ENCODE measurements at places on chromosomes 11 and 22.
A peak's percentile ranks its signal among the peaks of the same experiment; 100 is the strongest.

- no peak for DNase-seq
These were observed 11.2 kb upstream of the BIRC3 start for GRCh38 chr11:102306048-102306597.

DNA sequence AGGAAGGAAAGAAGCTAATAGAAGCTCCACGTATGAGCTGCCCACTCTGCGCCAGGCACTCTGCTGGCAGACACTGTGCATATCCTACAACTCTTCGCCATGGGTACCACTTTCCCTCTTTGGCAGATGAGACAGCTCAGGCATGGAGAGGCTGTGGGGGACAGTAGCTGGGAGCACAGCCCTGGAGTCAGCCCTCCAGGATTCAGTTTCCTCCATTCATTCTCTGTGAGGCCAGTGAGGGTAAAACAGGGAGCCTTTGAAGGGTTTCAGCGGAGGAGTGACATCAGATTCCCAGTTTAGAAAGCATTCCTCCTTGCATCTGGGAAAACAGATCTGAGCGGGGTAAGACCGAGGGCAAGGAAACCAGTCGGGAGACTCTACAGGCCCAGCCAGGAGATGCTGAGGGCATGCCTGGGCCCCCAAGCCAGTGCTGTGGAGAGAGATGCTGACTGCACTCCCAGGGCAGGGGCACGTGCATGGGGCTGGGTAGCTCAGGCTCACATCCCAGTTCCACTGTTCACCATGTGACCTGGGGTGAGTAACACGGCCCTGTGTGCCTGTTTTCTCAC, 58.3 kb upstream of the EMID1 start:
- no peak for DNase-seq

DNA sequence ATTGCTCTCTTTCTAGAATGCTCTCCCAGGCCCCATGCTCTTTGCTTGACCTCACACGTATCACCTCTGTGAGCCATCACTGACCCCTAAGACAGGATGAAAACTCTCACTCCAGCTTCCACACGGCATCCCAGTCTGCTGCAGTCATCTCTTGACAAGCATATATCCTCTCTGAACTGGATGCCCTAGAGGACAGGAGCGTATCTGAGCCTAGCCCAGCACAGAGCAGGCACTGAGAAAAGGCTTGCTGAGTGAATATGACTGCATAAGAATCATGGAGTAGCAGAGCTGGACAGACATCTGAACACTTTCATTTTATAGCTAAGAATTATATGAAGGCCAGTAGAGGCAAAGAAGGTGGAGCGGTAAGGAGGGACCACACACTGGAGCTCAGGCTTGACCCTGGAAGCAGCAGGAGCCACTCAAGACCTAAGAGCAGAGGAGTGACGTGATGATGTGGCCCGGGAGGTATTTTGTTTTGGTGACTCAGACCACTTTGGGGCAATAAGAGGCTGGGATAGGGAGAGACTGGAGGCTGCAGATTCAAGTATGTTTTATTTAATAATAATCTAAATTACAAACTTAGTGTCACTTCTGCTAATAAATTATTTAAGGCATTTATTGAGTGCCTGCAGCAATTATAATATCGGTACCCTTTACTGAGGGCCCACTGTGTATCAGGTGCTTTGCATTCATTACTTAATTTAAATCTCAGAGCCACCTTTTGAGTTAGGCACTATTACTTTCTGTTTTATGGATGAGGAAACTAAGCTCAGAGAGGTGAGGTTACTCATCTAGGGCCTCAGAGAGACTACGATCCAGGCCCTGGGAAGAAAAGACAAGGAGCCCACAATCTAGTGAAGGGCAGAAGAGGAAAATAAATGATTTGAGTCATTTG, 42.6 kb downstream of the MAP6 start:
- DNase-seq, result no peak

GRCh38 chr11:131951121-131951520, 580.7 kb downstream of the NTM start:
- DNase-seq, result no peak

DNA sequence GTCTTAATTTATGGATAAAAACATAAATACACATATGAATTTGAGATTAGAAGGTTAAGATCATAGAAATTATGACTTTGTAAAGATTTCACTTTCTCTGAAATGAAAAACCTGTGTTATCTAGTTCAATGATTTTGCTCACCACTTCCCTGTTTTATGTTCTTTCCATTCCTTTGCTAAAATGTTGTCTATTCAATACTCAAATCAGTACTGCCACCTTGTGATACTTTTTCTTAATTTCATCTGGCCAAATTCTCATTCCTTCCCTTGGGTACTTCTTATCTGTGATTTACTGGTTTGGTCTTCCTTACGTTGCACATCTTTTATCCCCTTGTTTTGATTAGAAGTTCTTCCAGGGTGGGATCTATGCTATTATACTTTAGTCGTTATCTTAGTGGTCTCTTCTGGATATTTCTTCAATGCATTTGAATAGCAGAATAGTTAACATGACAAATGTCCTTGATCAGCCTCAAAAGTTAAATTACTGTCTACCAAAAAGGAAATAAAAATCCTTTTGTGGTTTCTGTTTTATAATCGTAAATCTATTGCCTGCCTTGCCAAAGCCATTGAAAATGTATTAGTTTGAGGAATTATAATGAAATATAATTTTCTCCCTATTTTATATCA, 197.0 kb downstream of the PGR start:
- DNase-seq, result peak; percentile 78

DNA sequence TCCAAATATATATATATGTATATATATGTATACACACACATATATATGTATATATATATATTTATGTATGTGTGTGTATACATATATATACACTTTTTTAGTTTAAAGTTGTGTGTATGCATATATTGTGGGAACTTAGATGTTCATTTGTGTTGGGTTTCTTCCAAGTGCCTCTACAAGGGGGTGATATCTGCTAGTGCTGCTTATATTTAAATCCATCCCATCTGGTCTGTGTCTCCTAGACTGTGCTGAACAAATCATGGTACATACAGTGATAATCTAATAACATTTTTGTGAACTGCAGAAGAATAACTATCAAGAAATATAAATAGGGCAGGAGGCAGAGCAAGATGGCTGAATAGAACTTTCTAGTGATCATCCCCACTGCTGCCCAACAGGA, 696.4 kb downstream of the LRRC4C start:
- DNase-seq, result no peak

DNA sequence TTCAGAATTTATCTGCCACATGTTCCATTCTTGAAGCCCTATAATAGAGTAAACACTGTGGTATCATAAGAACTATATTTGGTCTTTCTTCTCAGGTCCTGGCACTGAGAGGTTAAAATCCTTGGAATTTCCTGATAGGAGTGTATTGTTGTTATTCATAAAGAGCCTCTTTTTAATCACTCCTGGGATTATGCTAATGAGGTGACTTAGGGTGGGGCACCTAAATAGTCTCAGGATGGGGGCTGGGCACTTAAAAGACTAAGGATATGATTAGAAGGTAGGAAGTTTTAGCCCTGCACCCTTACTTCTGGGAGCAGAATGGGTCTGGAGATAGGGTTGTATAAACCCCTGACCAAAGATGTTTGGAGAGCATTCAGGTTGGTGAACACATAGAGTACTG, 755.2 kb upstream of the TENM4 start:
- DNase-seq, result no peak

GRCh38 chr11:2305140-2305778, 3.4 kb downstream of the TSPAN32 start:
- peak; percentile 89 for DNase-seq

- peak; percentile 32 for DNase-seq
These were observed 41.0 kb downstream of the GLYATL1 start for GRCh38 chr11:58980159-58980843.

DNA sequence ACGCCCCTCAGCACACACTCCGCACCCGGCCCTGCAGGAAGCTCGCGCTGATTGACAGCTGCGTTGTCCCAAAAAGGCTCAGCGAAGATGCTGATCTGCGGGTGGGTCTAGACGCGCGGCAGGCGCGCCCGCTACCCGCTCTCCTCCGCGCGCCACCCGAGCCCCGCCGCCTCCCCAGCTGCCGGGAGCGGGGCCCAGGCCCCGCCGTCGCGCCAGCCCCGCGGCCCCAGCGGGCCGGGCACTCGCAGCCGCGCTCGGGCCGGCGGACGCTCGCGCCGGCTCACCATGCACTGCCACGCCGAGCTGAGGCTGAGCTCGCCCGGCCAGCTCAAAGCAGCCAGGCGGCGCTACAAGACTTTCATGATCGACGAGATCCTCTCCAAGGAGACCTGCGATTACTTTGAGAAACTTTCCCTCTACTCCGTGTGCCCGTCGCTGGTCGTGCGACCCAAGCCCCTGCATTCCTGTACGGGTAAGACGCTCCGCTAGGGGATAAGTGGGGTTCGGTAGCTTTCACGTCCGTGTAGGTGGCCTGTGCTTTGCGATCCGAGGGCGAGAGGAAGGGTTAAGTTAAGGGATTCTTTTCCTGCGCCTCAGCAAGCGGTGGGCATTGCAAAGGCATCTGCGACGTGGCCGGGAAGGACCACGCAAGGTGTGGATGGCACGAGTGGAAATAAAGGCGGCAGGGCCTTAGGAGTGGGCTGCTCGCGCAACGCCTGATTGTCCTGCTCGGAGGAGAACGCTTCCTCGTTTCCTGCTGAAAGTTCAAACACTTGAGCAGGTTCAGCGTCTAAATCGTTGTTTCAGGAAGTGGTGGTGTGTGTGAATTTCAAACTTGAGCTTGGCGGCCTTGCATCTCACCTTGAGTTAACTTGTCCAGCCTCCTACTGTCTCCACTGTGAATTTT, at the start of gene BARX2:
TSS of gene BARX2 (plus strand) at position 98 of the 907 bp plus-strand sequence. CDS start at position 286, 188 bp downstream.
- DNase-seq, result peak; percentile 70

- no peak for DNase-seq
These were observed 15.3 kb upstream of the FADD start for GRCh38 chr11:70187771-70188170.

DNA sequence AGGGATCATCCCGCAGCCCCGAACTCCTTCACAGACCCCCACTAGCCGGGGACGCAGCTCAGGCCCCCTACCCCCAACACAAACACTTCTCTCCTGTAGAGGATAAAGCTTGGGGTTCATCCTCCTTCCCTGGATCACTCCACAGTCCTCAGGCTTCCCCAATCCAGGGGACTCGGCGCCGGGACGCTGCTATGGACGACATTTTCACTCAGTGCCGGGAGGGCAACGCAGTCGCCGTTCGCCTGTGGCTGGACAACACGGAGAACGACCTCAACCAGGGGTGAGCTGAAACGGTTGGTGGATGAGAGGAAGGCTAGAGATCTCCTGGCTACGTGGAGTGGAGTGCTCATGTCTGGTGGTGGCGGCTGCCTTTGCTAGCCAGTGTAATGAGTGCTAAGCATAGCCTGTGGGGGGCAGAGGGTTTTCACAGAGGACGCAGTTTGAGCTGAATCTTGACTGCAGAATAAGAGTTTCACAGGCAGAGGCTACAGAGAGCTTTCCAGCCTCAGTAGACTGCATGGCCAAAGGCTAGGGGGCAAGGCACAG, 580 bp downstream of the ILK start:
- peak; percentile 84 for DNase-seq

DNA sequence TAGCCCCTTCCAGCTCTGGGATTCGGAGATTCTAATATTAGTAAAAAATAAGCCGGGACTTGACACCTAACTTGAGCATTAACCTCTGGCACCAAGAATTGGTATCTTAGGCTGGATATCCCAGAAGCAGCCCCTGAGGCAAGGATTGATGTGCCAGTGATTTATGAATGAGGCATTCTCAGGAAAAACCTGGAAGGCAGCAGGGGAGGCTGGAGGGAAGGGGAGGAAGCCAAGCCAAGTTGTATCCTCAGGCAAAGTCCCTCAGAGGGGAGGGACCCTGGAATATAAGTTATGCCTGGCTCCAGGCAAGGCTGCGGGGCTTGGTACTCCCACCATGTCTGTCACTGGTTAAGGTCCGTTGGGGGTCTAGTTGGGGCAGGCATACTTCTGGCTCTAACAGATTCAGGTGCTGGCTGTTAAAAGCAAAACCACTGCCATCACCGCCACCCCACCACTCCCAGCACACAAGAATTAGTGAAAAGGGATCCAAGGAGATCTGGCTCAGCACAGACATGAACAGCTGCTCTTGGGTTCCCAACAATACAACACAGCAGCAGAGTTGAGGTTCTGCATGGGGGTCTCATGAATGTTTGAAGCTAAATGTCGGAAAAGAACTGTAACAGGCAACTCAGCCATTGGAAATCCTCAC, 29.8 kb downstream of the LMO2 start:
- DNase-seq, result no peak

DNA sequence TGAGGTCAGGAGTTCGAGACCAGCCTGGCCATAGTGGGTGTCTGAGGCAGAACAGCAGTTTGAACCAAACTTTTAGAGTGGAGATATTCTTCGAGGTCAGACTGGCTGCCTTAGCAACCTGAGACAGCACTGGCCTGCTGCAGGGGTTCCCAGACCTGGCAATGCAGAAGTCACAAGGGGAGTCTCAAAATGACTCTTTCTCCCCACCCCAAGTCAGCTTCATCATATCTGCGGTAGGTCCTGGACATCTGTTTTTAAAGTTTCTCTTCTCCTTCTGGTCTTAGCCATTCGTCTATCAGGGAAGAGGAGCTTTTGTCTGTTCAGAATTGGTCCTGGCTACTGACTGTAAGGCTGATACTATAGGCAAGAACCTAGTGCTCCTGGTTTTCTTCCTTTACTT, 14.5 kb upstream of the CLMP start:
- DNase-seq, result no peak

DNA sequence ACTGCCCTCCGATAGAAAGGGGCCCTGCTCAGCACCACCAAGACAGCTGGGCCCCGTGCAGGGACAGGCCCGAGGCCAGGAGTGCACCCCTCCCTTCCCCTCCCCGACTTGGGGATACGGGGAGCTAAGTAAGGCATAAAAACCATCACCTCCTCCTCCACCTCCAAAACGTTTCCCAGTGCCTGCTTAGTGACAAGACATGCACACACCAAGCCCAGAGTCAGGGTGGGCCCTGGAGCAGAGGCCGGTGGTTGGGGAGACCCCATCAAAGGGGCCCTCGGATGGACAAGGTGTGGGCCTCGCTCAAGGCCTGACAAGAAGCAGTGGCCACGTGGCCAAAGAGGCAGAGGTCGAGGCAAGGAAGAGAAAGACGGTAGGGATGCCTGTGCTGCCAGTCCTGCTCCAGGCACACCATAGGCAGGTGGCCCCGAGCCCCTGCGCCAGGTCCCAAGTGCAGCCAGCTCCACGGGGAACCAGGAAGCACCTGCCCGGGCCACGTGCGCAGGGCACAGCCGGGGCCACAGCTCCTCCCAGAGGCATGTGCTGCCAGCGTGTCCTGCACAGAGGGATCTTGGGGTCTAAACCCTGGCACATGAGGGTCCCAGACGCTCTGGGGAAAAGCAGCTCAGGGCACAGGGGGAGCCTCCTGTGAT, 53.0 kb downstream of the BRD1 start:
- DNase-seq, result no peak

- DNase-seq, result no peak
These were observed 41.0 kb downstream of the CELF1 start for GRCh38 chr11:47511917-47512316.

DNA sequence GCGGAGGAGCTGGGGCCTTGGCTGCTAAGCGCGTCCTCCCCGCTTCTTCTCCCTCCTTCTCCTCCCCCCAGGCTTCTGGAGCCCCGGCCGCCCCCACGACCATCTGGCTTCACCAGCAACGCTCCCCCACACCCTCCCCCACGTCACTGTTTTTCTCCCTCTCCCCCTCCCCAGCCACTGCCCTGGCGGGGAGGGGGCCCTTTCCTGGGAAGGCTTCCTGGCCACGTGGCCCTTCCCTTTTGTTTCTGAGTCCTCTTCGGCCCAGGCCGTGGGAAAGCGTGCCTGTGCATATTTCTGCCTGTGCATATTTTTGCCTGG, 27.7 kb downstream of the RTN4R start:
- DNase-seq, result peak; percentile 26

Measured in hematopoietic multipotent progenitor cell treated with erythropoietin and hydrocortisone succinate and interleukin-3 and kit ligand, for 4 days (in vitro differentiated cells).